ENCODE measurements at places on chromosomes 7 and 10.

- DNase-seq: no peak
Observed at GRCh38 chr10:132273966-132274365, 33.8 kb downstream of the STK32C start.

DNA sequence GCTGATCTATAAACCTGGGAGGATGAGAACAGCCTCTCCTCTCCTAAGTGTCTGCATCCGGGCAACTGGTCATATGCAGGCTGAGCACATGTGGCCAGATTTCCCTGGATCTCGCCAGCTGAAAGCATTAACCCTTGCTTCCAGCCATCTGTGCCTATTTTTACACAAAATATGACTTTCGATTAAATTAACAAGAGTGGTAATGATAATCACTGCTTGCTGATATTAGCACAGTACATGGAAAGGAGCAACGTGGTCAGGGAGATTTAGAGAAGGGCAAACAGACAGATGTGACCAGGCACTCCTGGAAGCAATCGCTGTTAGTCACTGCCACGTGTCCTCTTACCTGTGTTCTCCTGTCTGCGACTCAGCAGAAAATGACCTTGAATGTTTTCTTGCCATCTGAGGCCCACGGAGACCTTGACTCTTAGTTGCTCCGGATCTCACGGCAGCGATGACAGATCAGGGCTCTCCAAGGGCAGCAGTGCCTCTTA lies 59.5 kb upstream of the NPTX2 start:
- no peak for DNase-seq

DNA sequence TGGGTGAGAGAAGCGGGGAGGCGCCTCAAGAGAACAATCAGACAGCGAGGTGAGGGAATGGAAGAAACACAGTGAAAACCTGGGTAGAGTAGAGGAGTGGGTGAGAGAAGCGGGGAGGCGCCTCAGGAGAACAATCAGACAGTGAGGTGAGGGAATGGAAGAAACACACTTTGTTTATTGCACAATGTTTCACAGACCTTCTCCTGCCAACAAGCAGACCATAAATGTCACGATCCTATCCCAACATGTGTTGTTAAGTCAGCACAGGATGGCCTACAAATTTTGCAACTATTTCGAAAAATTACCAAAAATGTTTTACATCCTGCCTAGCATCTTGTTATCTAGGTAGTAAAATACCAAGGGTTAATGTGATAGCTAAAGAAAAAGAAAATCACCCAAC lies 115.3 kb downstream of the JAZF1 start:
- no peak for DNase-seq

GRCh38 chr10:59098387-59098786 lies 78.1 kb upstream of the PHYHIPL start:
- no peak for DNase-seq

- DNase-seq: no peak
Observed at GRCh38 chr10:49408519-49409306, 12.8 kb upstream of the DRGX start.

All from GM12891 (cell line).